Kidney (tissue), 22 donors: ENCODE measurements at places on chromosomes 5 and 9.

- peak; percentile 80 for DNase-seq
Measured at GRCh38 chr5:77168161-77168878, 42.2 kb upstream of the PDE8B start.

DNA sequence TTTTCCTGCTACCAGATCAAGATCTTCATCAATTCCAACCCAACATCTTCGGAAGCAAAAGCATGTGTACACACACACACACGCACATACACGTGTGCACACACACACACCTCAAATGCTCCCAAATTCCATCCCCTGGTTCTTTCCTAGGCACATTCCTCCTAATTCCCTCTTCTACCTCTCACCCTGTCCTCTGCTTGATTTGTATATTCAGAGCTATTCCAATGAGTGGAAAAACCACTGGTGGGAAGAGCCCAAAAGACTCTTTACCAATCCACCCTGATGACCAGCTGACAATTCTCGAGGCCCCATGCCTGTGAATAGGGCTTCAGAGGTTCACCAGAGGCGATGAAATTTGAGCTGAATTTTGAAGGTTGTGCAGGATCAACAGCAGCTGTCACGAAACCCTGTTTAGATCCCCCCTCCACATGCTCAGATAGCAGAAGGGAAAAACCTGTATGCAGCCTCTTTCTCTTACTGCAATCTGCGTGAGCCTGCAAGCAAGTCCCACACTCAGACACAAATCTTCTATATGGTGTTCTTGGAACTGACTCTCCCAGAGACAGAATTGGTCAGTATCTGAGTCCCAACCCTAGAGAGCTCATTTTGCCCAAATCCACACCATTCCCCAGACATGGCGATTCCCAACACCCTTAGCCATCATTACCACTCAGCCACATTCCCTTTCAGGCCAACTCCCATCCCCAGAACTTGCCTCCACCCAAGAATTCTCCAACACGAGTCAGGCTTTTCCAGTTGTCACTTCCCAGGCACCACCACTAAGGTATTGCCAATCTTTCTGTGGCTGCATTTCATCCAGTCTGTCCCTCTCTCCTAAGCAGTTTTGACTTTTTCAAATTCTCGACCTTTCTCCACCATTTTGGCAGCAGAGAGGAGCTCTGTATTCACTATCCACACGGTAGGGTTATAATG is 4.3 kb upstream of the TRIO start:
- no peak for DNase-seq

GRCh38 chr5:181207214-181207959 is 2.4 kb upstream of the TRIM7 start:
- peak; percentile 79 for DNase-seq

DNA sequence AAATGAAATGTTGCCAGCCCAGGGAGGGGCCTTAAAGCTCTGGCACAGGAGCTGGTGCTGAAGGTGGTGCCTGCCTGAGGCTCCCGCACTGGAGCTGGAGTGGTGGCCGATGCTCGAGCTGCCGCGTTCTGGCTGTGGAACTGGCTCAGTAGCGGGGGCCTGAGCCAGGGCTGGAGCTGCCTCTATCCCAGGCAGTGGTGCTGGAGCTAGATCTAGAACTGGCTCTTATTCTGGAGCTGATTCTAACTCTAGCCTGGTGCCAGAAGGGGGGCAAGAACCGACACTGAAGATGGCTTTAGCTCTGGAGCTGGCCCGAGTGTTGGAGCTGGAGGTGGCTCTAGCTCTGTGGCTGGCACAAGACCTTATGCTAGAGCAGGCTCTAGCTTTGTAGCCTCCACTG is 19.2 kb downstream of the OBP2B start:
- DNase-seq: no peak

GRCh38 chr5:567664-568060 is 43.4 kb upstream of the SLC9A3 start:
- DNase-seq: peak; percentile 49
